Mesendoderm (in vitro differentiated cells): ENCODE measurements at places on chromosomes 16 and 17.

DNA sequence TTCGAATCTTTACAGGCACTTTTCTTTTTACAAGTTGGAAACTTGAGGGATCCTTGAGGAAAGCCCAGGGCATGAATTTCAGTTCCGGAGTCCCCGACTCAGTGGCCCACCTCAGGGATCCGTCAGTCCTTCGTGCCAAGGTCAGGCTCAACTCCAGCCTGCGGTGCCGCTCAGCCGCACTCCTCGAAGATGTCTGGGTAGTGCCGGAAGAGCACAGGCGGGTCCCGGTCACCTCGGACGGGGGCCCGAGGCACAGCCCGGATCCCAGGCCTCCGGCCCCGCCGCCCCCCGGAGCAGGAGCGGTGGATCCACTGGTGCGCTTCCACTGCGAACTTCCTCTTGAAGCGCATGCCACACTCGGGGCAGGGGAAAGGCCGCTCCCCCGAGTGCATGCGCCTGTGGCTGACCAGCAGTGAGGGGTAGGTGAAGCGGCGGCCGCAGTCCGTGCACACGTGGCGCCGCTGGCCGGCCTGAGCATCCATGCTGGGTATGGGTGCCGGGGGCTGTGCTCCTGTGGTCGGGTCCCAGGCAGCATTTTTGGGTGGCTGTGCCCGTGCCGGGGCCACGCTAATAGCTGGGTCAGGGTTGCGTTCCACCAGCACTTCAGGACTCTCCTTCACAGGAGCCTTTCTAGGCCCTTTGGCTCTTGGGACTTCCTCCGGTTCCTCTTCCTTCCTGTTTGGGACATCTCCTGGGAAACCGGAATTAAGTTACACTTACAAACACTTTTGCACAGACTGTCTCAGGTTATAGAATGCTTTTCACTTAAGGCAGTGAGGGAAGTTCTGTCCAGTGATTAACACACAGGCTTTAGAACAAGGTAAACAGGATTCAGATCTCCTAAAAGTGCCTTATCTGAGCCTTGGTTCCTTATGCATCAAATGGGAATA lies 1.5 kb downstream of the ZNF688 start:
- DNase-seq: no peak

- no peak for DNase-seq
These were observed 73.5 kb downstream of the FOXL1 start for GRCh38 chr16:86651823-86652222.

- peak; percentile 54 for DNase-seq
These were observed 8.2 kb downstream of the SLC6A2 start for GRCh38 chr16:55663765-55664677.

GRCh38 chr17:83065660-83066542 lies 13.5 kb upstream of the METRNL start:
- no peak for DNase-seq

GRCh38 chr16:82612263-82612662 lies 14.5 kb upstream of the CDH13 start:
- DNase-seq: no peak

- DNase-seq: no peak
These were observed 8.5 kb downstream of the ZACN start for GRCh38 chr17:76087531-76087930.

DNA sequence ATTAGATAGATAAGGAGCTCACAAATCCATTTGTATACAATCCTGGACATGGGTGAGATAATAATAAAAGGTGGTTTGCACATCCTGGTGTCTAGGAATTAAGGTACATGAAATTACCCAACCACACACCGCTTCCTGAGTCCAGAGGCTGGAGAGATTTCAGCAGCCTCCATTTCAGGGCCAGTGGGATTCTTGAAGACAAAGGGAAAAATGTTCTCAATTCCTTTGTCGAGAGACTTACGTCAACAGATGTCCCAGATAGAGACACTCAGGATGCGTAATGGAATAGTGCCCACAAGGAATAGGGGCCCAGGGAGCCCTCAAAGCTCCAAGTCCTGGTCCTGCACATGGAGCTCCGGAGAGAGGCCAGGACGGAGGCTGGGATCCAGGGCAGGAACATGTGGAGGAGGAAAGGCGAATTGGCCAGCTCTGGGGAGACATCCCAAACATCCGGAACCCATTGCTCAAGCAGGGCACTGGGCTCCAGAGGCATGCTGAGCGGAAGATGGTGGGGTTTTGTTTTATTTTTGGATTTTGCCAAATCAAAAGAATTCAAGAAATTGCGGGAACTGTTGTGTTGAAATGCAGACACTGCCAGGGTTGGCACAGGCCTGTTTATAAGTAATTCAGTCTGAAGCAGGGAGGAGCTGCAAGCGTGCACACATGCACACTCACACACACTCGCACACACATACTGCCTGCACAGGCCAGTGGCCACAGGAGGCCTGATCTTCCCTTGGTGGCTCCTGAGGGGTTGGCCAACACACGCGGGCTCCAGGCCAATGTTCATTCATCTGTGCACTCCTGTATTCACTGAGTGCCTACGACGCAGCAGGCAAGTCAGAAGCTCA lies 97.2 kb downstream of the NOG start:
- no peak for DNase-seq

GRCh38 chr17:44354582-44355561 lies 8.8 kb downstream of the FAM171A2 start:
- DNase-seq: peak; percentile 82

DNA sequence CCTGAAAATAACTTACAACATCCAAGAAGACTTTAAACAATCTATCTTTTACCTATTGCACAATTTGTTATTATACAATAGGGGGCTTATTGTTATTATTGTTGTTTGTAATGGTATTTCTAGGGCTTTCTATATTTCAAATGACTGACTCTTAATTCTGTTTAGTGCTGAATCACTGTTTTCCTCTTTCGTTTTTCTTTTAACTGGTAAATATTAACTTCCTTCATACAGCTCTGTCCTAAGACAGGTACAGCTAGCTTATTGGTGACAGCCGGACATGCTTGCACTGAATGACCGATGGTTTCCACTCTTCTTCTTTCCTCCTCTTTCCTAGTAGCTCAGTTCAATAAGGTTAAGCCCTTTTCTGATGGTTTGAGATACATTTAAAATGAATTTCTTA lies 11.6 kb downstream of the KRTAP9-7 start:
- no peak for DNase-seq

DNA sequence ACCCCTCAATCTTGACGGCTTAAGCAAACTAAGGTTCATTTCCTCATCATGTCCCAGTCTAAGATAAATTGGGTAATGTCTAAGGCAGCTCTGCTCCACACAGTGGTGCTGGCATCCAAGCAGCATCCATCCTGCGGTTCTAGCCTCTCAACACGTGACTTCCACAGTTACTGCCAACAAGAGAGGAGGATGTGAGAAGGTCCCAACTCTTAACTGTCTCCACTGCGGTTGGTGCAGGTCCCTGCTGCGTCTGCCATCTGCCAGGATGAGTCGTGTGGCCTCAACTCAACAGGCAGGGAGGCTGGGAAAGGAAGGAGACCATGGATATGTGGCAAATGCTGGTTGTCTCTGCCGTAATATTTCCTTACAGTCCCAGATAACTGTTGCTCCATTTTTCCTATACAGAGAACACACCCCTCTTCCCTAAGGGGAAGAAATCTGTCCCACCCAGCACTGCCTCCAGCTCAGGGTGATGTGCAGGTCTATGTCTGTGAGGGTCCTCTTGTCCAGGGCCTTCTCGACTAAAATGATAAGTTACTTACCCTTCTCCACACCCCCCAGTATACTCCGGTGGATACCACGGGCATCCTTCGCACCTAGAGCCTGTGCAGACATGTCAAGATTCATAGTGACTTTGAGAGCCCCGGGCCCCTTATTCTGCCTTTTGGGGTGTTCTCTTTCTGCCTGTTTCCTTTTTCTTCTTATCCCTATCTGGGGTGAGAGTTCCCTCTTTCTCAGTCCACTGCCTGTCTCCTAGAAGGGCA lies 64.7 kb downstream of the KCNJ18 start:
- DNase-seq: no peak

- DNase-seq: peak; percentile 70
These were observed 131.3 kb downstream of the AIPL1 start for GRCh38 chr17:6303664-6304063.

DNA sequence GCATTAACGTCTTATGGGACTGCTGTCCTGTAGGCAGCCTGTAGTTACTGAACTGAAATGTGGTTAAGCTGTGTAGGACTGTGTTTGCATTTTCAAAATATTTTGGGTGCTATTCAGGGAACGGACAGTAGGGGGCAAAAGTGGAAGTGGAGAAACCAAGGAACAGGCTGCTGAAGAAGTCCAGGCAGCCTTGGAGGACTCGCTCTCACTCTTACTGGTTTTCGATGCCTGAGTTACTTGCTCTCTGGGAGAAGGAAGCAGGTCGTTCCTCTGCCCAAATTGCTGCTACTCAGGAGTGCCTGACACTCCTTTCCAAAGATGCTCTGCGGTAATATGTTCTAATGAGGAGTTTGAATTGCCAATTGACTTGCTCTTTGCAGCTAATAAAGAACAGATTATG lies 64.5 kb upstream of the RBFOX1 start:
- DNase-seq: peak; percentile 88

DNA sequence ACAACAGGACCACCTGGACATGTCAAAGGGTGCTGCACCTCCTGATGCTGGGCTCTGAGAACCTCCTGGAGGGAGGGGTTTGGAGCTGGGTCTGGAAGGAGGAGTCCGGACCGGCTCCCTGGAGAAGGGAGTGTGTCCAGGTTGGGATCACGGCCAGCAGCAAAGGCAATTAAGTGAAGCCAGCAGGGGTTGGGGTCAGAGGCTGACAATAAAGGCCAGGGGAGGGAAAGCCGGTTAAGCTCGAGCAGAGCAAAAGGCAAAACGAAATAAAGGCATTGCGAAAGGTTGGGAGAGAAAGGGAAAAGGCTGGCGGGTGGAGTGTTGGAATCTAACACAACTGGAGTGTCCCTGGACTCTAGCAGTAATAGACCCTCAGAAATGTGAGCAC lies 992 bp upstream of the CACNG4 start:
- peak; percentile 21 for DNase-seq

DNA sequence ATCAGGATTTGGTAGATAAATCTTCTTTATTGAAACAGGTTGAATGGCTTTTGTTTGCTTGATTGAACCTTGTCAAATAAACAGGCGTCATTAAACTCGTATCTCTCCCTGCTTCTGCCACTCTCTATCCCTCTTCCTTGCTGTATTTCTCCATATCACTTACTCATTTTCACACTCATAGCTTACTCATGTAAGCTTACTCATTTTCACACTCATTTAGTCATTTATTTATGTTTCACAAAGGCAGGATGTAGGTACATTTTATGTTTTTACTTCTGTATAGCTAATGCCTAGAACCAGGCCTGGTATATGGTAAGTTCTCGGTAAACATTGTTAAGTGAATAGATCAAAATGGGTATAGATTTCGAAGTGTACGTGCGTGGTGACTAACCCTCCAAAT lies 450.0 kb downstream of the PMP22 start:
- no peak for DNase-seq

DNA sequence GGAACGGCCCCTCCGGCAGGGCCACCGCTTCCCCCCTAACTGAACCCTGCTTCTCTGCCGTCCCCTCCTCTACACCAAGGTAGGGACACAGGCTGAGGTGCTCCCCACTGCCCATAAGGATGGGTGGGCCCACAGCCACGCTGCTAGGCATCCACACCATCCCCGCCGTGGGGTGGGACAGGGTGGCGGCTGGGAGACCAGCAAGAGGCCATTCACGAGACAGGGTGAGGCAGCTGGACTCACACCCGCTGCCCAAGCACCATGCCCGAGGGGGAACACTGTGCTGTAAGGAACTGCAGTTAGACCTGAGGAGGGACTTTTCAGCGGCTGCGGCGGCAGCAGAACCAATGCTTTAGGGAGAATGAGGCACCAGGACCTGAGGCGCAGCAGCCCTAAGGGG lies 47.5 kb upstream of the RRN3 start:
- no peak for DNase-seq

DNA sequence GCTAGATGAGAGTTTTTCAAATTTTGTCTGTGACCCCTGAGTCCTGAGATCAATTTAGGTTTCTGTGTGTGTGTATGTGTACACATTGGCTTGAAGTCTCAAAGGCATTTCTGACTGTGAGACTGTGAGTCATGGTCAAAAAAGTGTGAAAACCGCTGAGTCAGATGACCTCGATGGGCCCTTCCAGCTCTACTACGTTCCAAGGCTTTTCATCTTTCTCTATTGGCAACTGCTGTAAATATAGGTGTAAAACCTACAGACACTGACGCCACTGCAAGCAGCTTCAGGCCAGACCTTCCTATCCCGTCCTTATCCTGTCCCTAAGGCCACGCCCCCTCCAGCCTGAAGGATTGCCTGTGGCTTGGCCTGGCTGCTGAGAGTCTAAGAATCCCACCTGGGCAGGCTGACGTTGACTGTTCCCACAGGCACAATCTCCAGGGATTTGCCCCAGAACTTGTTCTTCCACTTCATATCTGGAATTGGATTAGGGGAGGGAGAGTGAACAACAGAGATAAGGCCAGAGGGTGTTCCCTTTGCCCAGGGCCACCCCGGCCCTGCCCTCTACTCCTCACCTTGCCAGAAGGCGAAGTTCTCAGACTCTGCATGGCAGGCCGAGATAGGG lies 11.3 kb downstream of the OSBPL7 start:
- peak; percentile 65 for DNase-seq

DNA sequence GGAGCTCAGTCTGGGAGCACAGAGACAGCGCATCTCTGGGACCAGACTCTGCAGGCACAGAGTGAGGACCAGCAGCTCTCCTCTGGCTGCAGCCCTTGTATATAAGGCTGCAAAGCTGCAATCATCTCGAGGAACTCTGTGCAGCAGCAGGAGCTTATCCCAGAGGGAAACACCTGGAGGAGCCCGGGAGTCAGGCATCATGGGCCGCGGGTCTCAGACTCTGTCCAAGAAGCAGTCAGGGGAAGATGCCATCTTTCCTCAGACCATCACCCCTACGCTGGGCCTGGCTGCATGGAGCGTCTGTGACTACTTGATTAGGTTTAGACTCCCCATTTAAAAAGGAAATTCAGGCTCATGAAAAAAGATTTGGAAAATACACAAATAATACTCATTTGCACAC lies 122.0 kb downstream of the IRF8 start:
- no peak for DNase-seq

GRCh38 chr17:11944587-11944986 lies 52.7 kb downstream of the ZNF18 start:
- DNase-seq: no peak

GRCh38 chr16:59252317-59252716 lies 518.2 kb upstream of the GOT2 start:
- peak; percentile 57 for DNase-seq

GRCh38 chr17:61799812-61800484 lies 63.4 kb downstream of the BRIP1 start:
- DNase-seq: no peak

- no peak for DNase-seq
These were observed 1.2 kb upstream of the SECTM1 start for GRCh38 chr17:82334622-82335394.

DNA sequence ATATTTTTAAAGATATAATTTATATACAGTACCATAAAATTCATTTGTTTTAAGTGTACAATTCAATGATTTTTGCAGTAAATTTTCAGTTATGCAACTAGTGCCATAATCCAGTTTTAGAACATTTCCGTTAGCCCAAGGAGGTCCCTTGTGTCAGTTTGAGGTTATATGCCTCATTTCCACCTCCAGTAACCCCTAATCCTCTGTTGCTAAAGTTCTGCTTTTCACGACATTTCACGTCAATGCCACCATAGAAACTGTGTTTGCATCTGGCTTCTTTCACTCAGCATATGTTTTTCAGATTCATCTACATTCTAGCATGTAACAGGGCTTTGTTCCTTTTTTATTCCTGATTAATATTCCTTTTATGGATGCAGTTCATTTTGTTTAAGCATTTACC lies 42.4 kb upstream of the NUDT7 start:
- no peak for DNase-seq

- no peak for DNase-seq
These were observed 34.5 kb downstream of the TOX3 start for GRCh38 chr16:52512297-52512987.

GRCh38 chr16:55280587-55280986 lies 43.4 kb upstream of the IRX6 start:
- no peak for DNase-seq
